ENCODE measurements at places on chromosomes 11 and 22. TPM values are rescaled to one million over a fixed set of nuclear protein-coding genes. Genes with fewer than 3 reads are reported as not detected.

PANX3 gene
- not detected for total RNA-seq

IRAG1 gene
- 4.6 TPM for total RNA-seq

ADORA2A gene
- total RNA-seq = 3.6 TPM

TIMP3 gene
- 35.4 TPM for total RNA-seq

ISX gene
- total RNA-seq = not detected

ANO1 gene
- 0.72 TPM for total RNA-seq

DDTL gene
- total RNA-seq = 1.1 TPM

CSRP3 gene
- not detected for total RNA-seq

TTLL12 gene
- 35.6 TPM for total RNA-seq

CAPN5 gene
- total RNA-seq = 8.7 TPM

PTGDR2 gene
- 1.1 TPM for total RNA-seq

KRTAP5-10 gene
- total RNA-seq = not detected

SERPINH1 gene
- total RNA-seq = 638 TPM

YAP1 gene
- total RNA-seq = 38.1 TPM

DKK3 gene
- 572 TPM for total RNA-seq

ROBO4 gene
- total RNA-seq = 0.97 TPM

OVCH2 gene
- total RNA-seq = 0.47 TPM

ZNF70 gene
- 1.8 TPM for total RNA-seq

FAM118A gene
- 21.1 TPM for total RNA-seq

C11orf21 gene
- not detected for total RNA-seq

DGCR2 gene
- total RNA-seq = 62.2 TPM

CARNS1 gene
- not detected for total RNA-seq

SLC29A2 gene
- not detected for total RNA-seq

APOL4 gene
- not detected for total RNA-seq

ZNF214 gene
- not detected for total RNA-seq

AQP11 gene
- not detected for total RNA-seq

FDX1 gene
- 16.2 TPM for total RNA-seq

OR10D3 gene
- not detected for total RNA-seq

Measured in SJSA1 (cell line).